ENCODE measurements at places on chromosomes 7 and 10. TPM values are rescaled to one million over a fixed set of nuclear protein-coding genes. Genes with fewer than 3 reads are reported as not detected.

CYP26C1 gene
- polyA plus RNA-seq, result not detected

CREB5 gene
- 16.7 TPM for polyA plus RNA-seq

ITGA8 gene
- 2.2 TPM for polyA plus RNA-seq

- H3K27ac ChIP-seq, result peak overlapping the region; percentile 82
- no peak for DNase-seq
- H3K4me1 ChIP-seq, result peaks cover 12% of the 10 kb centered on the region
- H3K27me3 ChIP-seq, result no peaks in the 10 kb centered on the region
- peak overlapping the region; percentile 52 for H3K4me3 ChIP-seq
- H3K36me3 ChIP-seq, result no peaks in the 10 kb centered on the region
These were observed 1.0 kb downstream of the PDE1C start for GRCh38 chr7:32069116-32069650.

DNA sequence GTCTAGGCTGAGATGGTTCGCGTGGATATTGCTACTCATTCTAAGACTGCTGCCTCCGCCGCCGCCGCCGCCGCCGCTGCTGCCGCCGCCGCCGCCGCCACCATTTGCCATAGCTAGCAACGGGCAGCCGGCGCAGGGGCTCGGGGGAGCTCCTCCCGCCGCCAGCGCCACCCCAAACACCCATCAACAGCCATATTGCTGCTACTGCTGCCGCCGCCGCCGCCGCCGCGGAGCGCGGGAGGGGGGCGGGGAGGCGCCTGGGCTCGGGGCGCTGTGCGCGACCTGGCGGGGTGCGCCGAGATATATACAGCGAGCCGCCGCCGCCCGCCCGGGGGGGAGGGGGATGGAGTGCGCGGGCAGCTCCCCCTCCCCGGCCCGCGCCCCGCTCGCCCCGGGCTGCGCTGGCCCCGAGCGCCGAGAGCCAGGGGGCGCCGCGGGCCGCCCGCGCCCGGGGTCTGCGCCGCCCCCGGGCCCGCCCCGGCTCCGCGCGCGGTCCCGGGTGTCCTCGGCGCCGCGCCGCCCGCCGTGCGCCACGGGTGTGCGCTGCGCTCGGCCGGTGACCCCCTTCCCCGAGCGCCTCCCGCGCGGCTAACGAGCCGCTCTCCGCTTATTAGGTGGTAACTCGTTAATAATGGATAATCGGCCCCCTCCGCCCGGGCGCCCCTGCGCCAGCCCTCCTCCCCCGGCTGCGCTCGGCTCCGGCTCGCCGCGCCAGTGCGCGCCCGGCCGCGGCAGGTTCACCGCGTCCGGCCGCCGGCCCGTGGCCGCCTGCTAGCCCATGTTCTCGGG is at the start of gene KCNMA1:
Gene KCNMA1 (minus strand): TSS at position 277 of the 789 bp plus-strand sequence.
- peaks cover 90% of the 10 kb centered on the region for H3K27me3 ChIP-seq
- peak within 1 kb of the TSS; percentile 47 for H3K4me3 ChIP-seq
- H3K4me1 ChIP-seq, result no peaks in the 10 kb centered on the region

DNA sequence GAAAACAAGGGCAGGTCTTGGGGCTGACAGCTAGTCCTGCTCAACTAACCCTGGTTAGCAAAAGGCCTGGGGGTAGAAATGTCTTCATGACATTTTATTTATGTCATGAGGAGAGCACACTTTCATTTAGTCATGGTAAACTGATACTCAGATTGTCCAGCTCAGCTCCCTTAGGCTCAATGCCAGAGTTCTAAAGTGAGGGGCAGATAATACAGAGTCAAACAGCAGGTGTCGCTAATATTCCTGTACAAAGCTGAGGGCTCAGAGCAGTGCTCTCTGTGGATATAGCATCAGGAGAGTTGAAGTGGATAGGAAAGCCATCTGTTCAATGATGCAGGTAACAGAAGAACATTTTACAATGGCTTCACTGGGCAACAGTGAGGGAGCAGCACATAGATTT is 26.8 kb upstream of the CALCR start:
- no peaks in the 10 kb centered on the region for H3K4me1 ChIP-seq
- no peaks in the 10 kb centered on the region for H3K36me3 ChIP-seq
- DNase-seq, result no peak
- H3K27ac ChIP-seq, result no peak overlapping the region
- no peaks in the 10 kb centered on the region for H3K27me3 ChIP-seq
- H3K4me3 ChIP-seq, result no peak overlapping the region

- H3K27ac ChIP-seq, result no peak overlapping the region
- no peak for DNase-seq
- H3K27me3 ChIP-seq, result no peaks in the 10 kb centered on the region
- H3K4me3 ChIP-seq, result no peak overlapping the region
These were observed 53.3 kb upstream of the PPIF start for GRCh38 chr10:79293841-79294581.

DNA sequence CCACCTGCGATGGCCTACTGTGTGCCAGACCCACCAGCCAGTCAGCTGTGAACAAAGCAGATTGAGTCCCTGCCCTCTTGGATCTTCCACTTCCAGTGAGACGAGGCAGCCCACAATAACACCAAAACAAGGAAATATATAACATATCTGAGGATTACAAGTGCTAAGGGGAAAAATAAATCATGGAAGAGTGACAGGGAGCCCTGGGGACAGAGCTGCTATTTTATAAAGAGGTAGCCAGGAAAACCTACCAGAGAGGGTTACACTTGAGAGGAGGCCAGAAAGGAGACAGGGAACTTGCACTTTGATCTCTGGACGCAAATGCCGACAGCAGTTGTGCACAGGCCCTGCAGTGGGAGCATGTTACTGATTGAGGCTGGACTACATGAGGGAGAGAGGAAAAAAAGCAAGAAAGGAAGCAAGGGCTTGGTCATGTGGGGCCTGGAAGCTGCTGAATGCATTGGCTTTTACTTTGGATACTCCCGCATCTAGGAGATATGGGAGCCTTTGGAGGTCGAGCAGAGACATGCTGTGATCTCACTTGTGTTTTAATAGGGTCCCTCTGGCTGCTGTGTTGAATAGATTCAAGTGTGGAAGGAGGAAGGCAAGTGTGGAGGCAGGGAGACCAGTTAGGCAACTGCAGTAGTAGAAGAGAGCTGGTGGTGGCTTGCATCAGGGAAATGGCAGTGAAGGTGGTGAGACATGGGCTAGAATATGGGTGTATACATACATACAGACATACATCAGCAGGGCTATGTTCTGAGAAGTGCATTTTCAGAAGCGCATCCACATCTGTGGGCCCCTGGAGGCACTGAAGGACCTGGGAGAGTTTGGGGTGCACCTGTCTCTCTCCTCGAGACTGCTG is 26.2 kb downstream of the MINDY4 start:
- no peaks in the 10 kb centered on the region for H3K27me3 ChIP-seq
- H3K36me3 ChIP-seq, result no peaks in the 10 kb centered on the region
- DNase-seq, result no peak
- no peak overlapping the region for H3K4me3 ChIP-seq

DNA sequence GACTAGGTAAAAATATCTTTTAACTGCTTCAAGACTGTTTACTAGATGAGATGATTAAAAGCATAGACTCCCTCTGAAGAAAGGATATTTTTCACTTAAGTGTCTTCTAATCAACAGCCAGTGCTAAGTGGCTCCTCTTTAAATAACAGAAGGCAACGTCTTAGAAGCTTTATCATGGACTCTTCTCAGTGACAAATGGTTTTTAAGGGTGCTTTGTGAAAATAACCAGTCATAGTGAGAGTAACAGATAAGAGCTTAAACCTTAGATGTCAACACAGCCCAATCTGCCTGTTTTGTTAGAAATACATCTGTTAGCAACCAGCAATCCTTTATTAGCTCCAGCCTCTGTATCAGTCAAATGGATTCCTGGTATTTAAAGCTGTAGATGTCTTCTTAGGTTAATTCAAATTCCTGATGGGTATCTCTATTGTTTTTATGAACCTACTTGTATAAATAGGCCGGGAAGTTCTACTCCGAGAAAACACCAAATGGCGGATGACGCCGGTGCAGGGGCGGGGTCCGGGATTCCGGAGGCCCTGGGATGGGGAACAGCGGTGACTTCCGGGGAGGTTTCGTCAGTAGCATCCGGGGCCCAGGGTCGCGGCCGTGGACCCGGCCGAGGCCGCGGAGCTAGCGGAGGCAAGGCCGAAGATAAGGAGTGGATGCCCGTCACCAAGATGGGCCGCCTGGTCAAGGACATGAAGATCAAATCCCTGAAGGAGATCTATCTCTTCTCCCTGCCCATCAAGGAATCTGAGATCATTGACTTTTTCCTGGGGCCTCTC is 285.4 kb downstream of the GPR37 start:
- H3K27ac ChIP-seq, result no peak overlapping the region
- H3K36me3 ChIP-seq, result no peaks in the 10 kb centered on the region
- H3K4me1 ChIP-seq, result no peaks in the 10 kb centered on the region
- DNase-seq, result no peak
- no peaks in the 10 kb centered on the region for H3K27me3 ChIP-seq

DNA sequence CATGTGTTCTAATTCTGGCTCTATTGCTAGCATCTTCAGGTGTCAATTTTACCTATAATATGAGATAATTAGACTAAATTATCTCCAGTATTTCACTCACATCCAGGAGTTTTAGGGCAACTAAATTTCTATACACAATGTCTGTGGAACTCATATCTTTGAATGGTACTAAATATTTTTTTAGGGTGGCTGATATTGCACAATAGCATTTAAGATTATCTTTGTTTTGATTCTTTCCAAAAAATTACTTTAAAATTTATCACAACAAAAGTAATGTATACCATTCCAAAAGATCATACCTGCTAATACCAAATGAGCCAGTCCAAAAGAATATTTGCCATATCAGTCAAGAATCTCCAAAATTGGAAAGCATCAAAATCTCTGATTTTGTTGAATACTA is 285.5 kb downstream of the SEMA3D start:
- no peaks in the 10 kb centered on the region for H3K36me3 ChIP-seq
- H3K4me3 ChIP-seq, result no peak overlapping the region
- H3K4me1 ChIP-seq, result no peaks in the 10 kb centered on the region
- no peak for DNase-seq

- DNase-seq, result no peak
- H3K4me1 ChIP-seq, result no peaks in the 10 kb centered on the region
- no peak overlapping the region for H3K27ac ChIP-seq
- H3K27me3 ChIP-seq, result peaks cover 62% of the 10 kb centered on the region
These were observed 93.4 kb downstream of the PTPRN2 start for GRCh38 chr7:158494162-158494586.

GRCh38 chr10:1393481-1393880 is 337.3 kb downstream of the WDR37 start:
- DNase-seq, result no peak
- no peak overlapping the region for H3K27ac ChIP-seq
- H3K36me3 ChIP-seq, result no peaks in the 10 kb centered on the region
- no peaks in the 10 kb centered on the region for H3K27me3 ChIP-seq
- no peak overlapping the region for H3K4me3 ChIP-seq
- H3K4me1 ChIP-seq, result no peaks in the 10 kb centered on the region

DNA sequence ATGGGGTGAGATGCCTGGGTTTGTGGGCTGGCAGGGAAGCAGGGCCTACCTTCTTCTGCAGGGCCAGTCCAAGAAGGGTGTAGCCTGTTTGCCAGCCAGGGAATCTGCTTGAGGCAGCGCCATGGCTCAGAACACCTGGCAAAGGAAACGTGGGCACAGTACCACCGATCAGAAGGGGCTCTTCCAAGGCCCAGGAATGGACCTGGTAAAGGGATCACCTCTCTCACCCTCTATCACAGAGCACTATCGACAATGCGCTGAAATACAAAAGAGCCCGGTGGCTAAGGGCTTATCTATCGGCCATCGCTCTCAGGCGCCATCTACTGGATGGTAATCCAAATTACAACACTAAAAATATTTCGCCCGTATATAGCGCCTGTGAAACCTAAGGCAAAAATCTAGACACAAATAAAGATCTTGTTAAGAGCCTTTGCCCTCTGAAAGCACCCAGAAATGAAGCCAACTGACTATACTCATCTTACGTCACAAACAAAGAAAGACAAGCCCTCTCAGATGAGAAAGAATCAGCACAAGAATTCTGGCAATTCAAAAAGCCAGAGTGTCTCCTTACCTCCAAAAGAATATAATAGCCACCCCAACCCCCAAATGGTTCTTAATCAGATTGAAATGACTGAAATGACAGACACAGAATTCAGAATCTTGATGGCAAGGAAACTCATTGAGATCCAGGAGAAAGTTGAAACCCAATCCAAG is 217.8 kb upstream of the HPS1 start:
- no peak for DNase-seq
- H3K36me3 ChIP-seq, result no peaks in the 10 kb centered on the region
- no peaks in the 10 kb centered on the region for H3K4me1 ChIP-seq
- H3K27ac ChIP-seq, result no peak overlapping the region

DNA sequence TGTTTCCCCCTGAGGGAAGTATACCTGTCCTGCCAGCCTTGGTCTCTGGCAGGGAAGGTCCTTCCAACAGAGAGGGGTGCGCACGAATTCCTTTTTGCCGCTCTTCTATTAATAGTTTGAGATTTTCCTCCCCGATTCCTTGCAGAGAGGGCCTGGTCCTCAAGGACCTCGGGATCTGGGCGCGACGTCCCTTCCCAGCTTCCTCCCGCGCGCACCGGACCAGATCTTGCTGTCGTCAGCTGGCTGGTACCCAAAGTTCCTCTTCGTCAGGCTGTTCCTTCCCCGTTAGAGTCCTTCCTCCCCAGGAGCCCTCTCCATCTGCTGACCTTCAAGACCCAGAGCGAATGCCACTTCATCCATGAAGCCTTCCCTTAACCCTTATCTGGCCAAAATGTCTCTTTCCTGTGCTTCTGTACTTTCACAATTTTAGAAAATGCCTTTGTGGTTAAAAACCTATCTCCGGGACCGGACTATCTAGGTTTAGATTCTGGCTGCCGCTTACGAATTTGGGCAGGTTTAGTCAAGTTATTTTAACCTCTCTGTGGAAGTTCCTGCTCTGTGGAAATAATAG is 851 bp upstream of the GOT1 start:
- H3K4me3 ChIP-seq, result peak overlapping the region; percentile 80
- peak; percentile 76 for DNase-seq
- peaks cover 40% of the 10 kb centered on the region for H3K4me1 ChIP-seq
- H3K36me3 ChIP-seq, result no peaks in the 10 kb centered on the region

DNA sequence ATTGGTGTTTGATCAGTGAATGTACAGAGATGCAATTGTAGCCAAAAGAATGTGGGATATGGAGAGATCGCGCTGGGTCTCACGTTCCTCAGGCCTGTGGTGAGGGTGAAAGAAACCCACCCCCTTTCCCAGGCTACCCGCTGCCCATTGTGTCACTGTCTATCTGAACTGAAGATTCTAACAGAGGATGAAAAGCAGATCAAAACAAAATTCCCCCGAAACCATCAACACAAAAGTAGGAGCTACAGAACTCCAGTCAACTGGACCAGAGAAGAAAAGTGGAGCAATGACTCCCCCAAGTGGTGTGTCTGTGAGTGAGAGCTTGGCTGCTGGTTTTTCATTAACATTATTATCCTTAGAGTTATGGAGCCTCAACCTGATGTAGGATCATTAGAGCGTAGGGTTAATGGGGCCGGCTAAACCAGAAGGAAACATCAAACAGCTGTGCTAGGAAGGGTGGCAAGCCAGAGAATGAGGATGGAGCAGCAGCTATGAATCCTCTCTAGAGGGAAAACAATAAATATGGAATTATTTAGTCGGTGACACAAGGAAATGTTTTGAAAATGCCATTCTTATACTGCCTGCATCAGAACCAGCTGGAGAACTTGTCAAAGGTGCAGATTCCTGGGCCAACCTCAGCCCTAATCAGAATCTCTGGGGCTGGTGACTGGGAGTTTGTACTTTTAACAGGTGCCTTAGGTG is 38.3 kb downstream of the AKR1B1 start:
- H3K4me3 ChIP-seq, result no peak overlapping the region
- H3K27ac ChIP-seq, result no peak overlapping the region
- no peak for DNase-seq
- H3K36me3 ChIP-seq, result no peaks in the 10 kb centered on the region

Measured in heart right ventricle (tissue), 16 donors.